Ascending aorta (tissue), 2 donors: ENCODE measurements at places on chromosomes 6 and 20. TPM values are rescaled to one million over a fixed set of nuclear protein-coding genes. Genes with fewer than 3 reads are reported as not detected.
A peak's percentile ranks its signal among the peaks of the same experiment; 100 is the strongest.

The PPP1R3G gene
- 1.1 TPM for total RNA-seq

The FABP7 gene
- total RNA-seq = not detected

The MEP1A gene
- total RNA-seq = not detected

DNA sequence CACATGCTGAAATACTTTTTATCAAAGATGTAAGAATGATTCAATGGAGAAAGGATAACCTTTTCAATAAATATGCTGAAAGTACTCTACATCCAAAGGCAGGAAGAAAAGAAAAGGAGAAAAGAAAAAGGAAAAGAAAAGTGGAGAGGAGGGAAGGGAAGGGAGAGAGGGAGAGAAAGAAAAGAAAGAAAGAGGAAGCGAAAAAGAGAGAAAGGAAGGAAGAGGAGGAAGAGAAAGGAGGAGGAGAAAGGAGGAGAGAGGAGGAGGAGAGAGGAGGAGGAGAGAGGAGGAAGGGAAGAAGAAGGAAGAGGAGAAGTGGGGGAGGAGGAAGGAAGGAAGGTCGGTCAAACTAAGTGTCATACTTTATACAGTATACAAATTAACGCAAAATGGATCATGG, 297.4 kb upstream of the HSF2 start:
- no peak overlapping the region for H3K4me3 ChIP-seq
- H3K36me3 ChIP-seq = no peaks in the 10 kb centered on the region
- DNase-seq = no peak
- H3K27ac ChIP-seq = no peak overlapping the region
- no peaks in the 10 kb centered on the region for H3K27me3 ChIP-seq

DNA sequence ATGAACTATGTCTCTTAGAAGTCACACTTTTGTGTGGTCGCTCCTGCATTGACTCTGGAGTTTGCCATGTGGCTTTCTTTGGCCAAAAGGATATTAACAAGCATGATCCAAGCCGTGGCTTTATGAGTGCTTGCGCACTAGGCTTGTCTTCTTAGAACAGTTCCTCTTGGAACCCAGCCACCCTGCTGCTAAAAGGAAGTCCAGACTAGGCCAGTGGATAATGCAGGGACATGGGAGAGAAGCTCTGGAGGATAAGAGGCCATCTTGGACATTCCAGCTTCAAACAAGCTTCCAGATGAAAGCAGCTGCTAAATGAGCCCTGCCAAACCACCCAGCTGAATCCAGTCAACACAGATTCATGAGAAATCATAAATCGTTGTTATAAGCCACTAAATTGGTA, 346.4 kb downstream of the CDC5L start:
- no peak for DNase-seq
- no peaks in the 10 kb centered on the region for H3K4me1 ChIP-seq
- no peak overlapping the region for H3K27ac ChIP-seq

- no peak overlapping the region for H3K27ac ChIP-seq
- H3K4me1 ChIP-seq = no peaks in the 10 kb centered on the region
These were observed 8.4 kb downstream of the RAB5IF start for GRCh38 chr20:36613974-36614373.

- H3K36me3 ChIP-seq = no peaks in the 10 kb centered on the region
- H3K27ac ChIP-seq = peak overlapping the region; percentile 15
- H3K27me3 ChIP-seq = no peaks in the 10 kb centered on the region
- H3K4me3 ChIP-seq = no peak overlapping the region
- H3K4me1 ChIP-seq = peaks cover 10% of the 10 kb centered on the region
These were observed 27.5 kb downstream of the TOX2 start for GRCh38 chr20:43942201-43942590.

DNA sequence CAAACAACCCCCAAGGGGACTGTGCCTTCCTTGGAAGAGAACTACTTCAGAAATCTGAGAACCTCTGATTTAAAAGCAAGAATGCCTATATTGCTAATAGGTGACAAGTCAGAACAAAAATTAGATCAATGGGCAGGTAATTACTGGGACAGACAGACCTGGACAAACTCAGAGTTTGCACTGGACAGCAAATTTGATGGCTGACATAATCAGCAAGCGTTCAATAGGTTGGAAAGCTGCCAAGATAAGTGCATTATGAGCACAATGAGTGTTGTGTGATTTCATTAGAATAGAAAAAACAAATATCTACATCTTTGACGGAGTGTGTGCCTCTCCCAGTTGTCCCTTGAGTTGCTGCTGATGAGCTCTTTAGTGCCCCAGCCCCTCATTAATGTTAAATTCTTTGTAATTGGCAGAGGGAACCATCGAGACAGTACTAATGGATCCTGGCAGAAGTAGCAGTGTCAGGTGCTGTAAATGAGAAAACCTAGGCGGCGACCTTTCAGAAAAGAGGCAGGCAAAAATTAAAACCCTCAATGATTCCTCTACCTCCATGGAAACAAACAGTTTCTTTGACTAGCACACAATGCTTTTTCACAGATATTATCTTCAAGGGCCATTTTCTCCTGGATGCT, 116.5 kb upstream of the COL21A1 start:
- H3K36me3 ChIP-seq = no peaks in the 10 kb centered on the region
- no peak overlapping the region for H3K4me3 ChIP-seq
- no peak for DNase-seq
- no peak overlapping the region for H3K27ac ChIP-seq

DNA sequence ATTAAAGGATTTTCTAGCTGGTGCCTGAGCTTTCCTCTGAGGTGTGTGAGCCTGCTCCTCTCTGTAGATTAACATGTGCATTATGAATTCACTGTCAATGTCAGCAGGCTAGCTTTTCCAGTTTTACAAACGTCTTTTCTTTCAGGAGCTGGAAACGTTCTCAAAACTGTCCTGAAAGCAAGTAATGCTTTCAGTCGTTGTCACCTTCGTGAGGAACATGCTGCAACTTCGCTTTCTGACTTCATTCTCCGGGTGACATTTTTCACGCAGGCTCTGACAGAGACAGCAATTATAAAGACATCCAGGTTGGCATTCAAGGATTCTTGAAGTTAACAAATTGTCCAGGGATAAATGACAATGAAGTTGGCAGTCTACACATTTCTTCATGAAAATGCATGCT, 671.5 kb downstream of the DHX35 start:
- no peak overlapping the region for H3K4me3 ChIP-seq
- H3K27ac ChIP-seq = no peak overlapping the region
- no peaks in the 10 kb centered on the region for H3K36me3 ChIP-seq
- DNase-seq = no peak
- H3K27me3 ChIP-seq = no peaks in the 10 kb centered on the region
- no peaks in the 10 kb centered on the region for H3K4me1 ChIP-seq

DNA sequence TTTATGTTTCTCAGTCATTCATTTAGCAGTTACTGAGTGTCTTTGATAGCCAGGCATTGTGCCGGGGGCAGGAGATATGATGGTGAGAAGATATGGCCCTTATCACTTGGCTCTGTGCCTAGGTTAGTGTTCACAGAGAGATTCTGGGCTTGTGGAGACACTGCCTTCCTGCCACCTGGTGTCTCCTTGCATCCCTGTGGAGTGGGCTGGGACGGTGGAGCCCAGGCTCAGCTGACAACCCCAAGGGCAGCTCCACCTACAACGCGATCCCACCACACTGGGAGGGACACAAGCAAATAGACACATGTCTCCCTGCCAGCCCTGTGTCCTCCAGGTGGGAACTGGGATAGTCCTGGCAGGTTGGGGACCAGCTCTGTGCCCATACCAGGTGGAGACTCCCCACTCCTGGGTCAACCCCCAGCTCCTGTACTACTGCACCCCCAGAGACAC, 30.3 kb upstream of the VEGFA start:
- no peaks in the 10 kb centered on the region for H3K4me1 ChIP-seq
- H3K36me3 ChIP-seq = no peaks in the 10 kb centered on the region
- no peak overlapping the region for H3K27ac ChIP-seq

DNA sequence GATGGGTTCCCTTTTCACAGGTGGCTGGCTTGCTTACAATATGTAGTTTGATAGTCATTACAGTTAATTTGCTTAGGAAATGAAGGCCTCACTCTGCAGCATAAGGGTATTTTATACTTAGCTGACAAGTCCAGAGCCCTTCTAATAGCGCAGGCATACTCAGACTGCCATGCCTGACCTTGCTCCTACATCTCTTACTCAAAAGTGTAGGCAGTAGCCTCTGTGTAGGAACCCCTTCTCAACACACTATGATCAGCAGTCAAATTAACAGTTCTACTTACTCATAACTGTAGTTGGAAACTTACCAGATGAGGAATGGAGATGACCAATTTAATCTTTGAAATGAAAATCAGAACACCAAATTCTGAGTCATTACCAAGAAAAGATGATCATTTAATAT, 373.5 kb downstream of the TBC1D32 start:
- H3K27me3 ChIP-seq = no peaks in the 10 kb centered on the region
- no peak overlapping the region for H3K4me3 ChIP-seq
- no peak overlapping the region for H3K27ac ChIP-seq

- no peaks in the 10 kb centered on the region for H3K27me3 ChIP-seq
- H3K36me3 ChIP-seq = no peaks in the 10 kb centered on the region
- H3K4me3 ChIP-seq = no peak overlapping the region
These were observed 28.6 kb downstream of the ALDH8A1 start for GRCh38 chr6:134921276-134921675.

DNA sequence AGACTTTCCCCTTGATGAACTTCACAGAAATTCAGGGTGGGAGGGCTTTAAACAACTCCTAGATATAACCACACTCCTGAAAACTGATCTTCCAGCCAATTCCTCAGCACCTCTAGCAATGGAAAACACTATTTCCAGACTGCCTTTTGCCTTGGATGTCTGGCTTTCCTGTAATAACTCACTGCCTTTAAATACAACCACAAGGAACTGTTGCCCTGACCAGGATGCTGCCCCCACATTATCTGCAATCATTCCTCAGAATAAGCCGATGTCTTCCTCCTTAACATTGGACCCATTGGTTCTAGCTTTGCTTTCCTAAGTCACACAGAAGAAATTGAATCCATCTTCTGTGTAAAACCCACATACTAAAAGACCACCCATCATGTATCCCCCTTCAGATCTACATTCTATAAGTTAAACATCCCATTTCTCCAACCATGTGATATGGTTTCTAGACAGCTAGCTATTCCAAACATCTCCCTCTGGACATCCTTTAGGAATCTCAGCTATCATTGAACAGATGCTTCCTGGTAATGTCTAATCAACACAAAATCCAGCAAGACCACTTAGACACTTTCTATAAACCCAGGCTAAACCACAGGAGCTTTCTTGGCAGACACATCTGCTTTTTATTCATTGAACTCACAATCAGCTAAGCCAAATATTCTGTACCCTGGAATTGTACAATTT, 95.9 kb upstream of the KCNQ5 start:
- H3K4me1 ChIP-seq = no peaks in the 10 kb centered on the region
- no peaks in the 10 kb centered on the region for H3K36me3 ChIP-seq
- H3K27me3 ChIP-seq = no peaks in the 10 kb centered on the region

- DNase-seq = no peak
- H3K27me3 ChIP-seq = no peaks in the 10 kb centered on the region
- no peaks in the 10 kb centered on the region for H3K36me3 ChIP-seq
- no peak overlapping the region for H3K27ac ChIP-seq
These were observed 120.7 kb downstream of the CARMIL1 start for GRCh38 chr6:25399885-25400284.

DNA sequence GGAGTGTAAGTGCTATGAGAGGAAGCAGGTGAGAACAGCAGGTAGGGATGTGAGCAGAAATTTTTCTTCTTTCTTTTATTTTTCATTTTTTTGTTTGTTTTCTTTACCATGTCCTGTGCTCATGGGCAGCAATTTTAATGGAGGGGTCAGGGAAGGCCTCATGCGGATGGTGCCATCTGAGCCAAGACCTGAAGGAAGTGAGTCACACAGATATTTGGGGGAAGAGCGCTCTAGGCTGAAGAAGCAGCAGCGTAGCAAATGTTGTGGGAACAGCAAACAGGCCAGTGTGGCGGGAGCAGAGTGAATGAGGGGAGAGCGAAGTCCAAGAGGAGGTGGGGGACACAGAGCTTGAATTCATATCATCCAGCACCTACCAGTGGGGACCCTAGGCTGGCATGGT, 12.7 kb downstream of the SPDEF start:
- H3K4me3 ChIP-seq = no peak overlapping the region
- H3K36me3 ChIP-seq = no peaks in the 10 kb centered on the region
- no peak overlapping the region for H3K27ac ChIP-seq
- no peak for DNase-seq

- H3K36me3 ChIP-seq = no peaks in the 10 kb centered on the region
- no peak overlapping the region for H3K4me3 ChIP-seq
- H3K27ac ChIP-seq = no peak overlapping the region
These were observed 41.7 kb upstream of the TULP4 start for GRCh38 chr6:158270389-158271127.

- H3K4me1 ChIP-seq = no peaks in the 10 kb centered on the region
- peak; percentile 47 for DNase-seq
- H3K4me3 ChIP-seq = no peak overlapping the region
- no peak overlapping the region for H3K27ac ChIP-seq
These were observed 14.0 kb upstream of the APMAP start for GRCh38 chr20:25006431-25007167.

DNA sequence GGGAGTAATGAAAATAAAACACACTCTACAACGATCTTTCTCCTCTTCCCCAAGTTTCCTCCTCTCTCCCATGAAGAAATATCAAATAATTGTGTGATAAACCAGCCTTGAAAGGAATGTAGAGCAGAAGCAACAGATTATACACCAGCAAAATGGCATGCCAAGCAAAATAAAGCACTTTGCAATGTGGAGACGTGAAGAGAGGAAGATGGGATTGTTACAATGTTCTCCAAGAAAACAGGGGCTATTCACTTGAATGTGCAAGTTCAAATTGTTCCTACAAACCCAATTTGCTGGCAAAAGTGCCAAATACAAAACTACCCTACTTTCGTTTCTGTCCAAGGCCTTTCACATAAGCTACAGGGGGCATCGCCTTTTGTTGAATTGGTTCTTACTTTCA, 185.1 kb downstream of the PDE7B start:
- no peaks in the 10 kb centered on the region for H3K4me1 ChIP-seq
- H3K27ac ChIP-seq = no peak overlapping the region
- no peaks in the 10 kb centered on the region for H3K36me3 ChIP-seq
- DNase-seq = no peak
- H3K4me3 ChIP-seq = no peak overlapping the region

DNA sequence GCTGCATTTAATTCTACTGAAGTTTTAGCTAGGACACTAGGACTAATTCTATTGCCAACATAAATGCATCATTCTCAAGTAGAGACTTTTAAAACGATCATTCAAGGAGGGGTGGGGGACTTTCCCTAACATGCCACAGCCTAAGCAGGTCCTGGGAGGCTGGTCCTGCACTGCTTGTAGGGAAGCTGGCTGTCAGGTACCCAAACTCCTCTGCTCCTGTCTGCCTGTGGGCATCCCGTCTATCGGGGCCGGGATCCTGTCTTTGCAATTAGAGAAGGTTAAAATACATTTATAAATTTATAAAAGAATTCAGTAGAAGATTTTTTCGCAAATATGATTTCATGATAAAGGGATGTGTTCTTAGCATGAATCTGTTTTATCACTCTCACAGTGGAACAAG, 51.6 kb upstream of the MPC1 start:
- DNase-seq = no peak
- peaks cover 50% of the 10 kb centered on the region for H3K36me3 ChIP-seq
- H3K27ac ChIP-seq = no peak overlapping the region
- H3K4me3 ChIP-seq = no peak overlapping the region
- no peaks in the 10 kb centered on the region for H3K27me3 ChIP-seq
- H3K4me1 ChIP-seq = no peaks in the 10 kb centered on the region
